Adrenal gland (tissue), 19 donors: ENCODE measurements at places on chromosomes 16 and 17. TPM values are rescaled to one million over a fixed set of nuclear protein-coding genes. Genes with fewer than 3 reads are reported as not detected.
A peak's percentile ranks its signal among the peaks of the same experiment; 100 is the strongest.

AOC2 gene
- total RNA-seq: 0.91 TPM

MT1M gene
- 12.4 TPM for total RNA-seq

SP6 gene
- total RNA-seq: 1.6 TPM

NOD2 gene
- 0.78 TPM for total RNA-seq

PERCC1 gene
- not detected for total RNA-seq

GID4 gene
- 6.3 TPM for total RNA-seq

KRT27 gene
- not detected for total RNA-seq

SPAG5 gene
- total RNA-seq: 4.2 TPM

KRTAP2-3 gene
- not detected for total RNA-seq

MT2A gene
- total RNA-seq: 43.8 TPM

GSG1L2 gene
- not detected for total RNA-seq

RNF112 gene
- 2.3 TPM for total RNA-seq

AATK gene
- total RNA-seq: 13.4 TPM

DNA sequence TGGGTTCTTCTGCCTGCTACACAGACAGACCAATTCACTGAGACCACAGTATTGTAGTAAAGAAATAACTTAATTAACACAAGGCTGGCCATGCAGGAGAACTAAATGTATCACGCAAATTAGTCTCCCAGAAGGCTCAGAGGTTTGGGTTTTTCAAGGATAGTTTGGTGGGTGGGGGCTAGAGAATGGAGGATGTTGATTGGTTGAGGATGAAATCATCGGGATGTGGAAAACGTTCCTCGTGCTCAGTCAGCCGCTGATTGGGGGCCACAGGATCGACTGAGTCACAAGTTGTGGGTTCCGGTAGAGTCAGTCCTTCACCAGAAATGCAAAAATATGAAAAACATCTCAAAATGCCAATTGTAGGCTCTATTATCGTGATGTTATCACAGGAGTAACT, 18.7 kb downstream of the RHOT1 start:
- DNase-seq: no peak

GRCh38 chr17:3796110-3796821, 4.7 kb downstream of the ITGAE start:
- no peak for DNase-seq

DNA sequence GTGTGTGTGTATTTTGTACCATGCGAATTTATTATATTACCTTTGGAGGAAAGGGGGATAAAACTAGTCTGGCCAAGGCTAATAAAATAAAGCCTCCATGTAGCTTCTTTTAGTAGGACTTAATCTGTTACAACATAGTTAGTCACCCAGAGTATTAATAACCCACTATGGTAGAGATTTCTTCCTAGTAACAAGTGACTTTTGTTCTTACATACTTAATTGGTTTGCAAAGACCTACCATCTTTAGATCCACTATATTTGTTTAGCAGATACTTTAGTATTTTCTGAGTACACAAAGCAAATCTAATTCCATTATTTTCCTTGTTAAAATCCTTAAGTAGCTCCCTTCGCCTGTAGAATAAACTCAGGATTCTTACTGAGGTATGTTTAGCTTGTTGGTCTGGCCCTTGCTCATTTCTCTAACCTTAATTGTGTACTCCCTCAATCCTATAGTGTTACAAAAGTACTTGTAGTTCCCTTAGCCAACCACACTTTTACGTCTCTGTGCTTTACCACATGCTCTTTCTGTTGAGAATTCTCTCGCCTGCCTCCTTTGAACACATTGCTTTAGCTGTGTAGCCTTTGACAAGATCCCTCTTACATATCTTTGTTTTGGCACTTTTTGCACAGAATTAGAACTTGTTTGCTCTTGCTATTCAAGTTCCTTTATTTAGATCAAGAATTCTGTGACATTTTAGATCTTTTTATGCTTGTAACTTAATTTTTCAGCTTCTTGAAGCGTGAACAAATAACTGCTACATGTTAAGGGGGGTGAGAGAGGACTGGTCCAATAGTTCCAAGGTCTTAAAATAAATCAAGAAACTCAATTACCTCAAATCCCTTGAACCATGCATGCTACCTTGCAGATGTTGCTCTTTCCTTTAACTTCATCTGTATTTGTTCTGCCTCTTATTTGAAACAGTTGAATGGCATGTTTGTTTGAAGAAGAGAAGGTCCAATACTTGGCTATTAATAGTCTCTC, 23.8 kb downstream of the CLTC start:
- DNase-seq: no peak

GRCh38 chr16:4249530-4250308, 7.8 kb upstream of the SRL start:
- no peak for DNase-seq

DNA sequence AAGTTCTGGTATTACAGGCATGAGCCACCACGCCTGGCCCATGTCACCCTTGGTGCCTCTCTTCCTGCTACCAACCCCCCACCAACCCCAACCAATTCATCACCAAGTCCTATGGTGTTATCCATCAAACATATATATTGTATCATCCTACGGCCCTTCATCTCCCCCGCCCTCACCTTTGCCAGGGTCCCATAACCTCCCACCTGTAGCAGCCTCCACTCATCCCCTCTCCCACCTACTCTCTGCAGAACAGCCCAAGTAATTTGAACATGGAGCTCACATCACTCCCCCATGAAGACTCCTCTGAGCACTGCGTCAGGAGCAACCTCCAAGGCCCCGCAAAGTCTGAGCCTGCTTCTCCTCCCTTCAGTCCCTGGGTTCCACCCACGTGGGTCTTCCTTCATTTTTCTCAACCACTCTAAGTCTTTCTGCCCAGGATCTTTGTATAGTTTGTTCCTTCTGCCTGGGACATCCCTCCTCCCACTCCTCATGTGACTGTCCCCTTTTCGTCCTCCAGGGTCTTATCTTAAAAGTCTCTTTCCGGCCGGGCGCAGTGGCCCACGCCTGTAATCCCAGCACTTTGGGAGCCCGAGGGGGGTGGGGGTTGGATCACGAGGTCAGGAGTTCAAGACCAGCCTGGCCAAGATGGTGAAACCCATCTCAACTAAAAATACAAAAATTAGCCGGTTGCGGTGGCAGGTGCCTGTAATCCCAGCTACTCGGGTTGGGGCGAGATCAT, 7.0 kb upstream of the HID1 start:
- DNase-seq: no peak

GRCh38 chr17:67248291-67248690, 3.3 kb upstream of the HELZ start:
- DNase-seq: peak; percentile 17

GRCh38 chr17:83186751-83187421, 107.5 kb downstream of the METRNL start:
- no peak for DNase-seq

DNA sequence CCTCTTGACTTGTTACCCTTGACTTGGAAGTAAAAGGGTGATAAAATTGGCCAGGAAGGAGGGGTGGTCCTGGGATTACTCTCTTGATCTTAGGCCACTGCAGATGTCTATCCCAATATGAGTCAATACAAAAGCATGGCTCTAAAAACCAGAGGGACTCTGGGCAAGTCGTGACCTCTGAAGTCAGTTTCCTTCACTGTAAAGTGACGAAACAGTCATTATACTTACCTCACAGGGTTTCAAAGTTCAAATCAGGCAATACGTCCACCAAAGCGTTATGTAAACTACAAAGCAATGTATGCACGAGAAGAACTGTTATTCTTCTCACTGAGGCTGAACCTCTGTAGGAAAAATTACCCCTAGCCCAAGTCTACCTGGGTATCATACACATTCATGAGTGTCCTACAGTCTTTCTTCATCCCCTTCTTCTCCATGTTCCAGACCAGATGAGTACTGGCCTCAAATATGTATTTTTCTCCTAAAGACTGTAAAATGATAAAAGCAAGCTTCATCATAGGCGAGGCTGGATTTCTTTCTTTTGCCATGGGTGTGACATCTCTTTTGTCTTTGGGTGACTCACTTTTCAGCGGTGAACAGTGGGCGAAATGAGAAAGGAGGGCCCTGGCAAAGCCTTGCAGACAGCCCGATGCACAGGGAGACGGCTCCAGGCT, 34.5 kb upstream of the CLEC18B start:
- no peak for DNase-seq

DNA sequence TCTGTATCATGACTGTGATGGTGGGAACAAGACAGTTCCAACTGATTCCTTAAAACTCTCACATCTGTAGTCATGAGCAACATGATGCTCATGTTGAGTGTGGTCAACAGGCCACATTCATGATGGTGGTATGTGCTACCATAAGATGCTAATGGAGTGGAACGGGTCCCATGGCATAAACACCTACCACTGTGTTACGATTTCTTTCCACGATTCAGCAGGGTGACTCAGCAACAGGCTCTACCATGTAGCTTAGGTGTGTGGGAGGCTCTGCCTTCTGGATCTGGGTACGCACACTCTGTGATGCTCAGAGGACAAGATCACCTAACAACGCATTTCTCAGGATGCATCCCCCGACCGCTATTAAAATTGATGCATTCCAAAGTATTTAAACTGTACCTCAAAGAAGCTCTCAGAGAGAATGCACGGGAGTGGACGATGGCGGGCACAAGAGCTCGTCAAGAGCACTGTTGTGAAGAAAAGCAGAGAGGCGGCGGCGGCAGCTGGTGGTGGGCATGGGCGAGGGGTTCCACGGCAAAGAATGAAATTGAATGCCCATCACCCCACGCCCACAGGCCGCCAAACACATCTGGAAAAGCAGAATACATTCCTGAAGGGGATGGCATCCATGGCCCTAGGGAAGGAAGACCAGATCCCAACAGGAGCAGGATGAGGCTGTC, 133.3 kb downstream of the ZNF778 start:
- DNase-seq: no peak

GRCh38 chr17:82118168-82118814, 20.3 kb upstream of the FASN start:
- DNase-seq: no peak

GRCh38 chr16:79372503-79373184, 227.9 kb downstream of the MAF start:
- DNase-seq: peak; percentile 23

DNA sequence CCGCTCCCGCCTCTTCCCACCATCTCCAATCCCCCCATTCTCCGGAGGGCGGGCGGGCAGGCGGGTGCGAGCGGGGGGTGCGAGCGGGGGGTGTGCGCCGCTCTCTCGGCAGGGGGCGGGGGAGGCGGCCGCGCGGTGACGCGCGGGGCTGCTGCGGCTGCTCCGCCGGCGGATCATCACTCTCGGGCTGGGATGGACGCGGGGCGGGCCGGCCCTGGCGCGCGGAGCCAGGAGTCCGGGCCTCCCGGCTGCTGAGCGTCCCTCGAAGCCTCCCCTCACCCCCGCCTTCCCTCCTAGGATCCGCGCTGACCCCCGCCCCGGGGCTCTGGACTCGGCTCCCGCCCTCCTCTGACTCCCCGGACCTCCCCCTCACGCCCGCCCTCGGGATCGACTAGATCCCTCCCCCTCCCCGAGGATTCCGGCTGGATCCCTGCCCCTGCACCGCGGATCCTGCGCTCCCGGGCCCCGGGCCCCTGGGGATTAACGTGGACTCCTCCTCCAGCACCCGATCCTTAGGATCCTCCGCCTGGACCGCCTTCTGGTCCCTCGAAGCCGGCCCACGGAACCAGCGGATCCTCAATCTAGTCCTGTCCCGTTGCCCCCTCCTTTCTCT, 946 bp upstream of the TMEM256 start:
- peak; percentile 70 for DNase-seq

DNA sequence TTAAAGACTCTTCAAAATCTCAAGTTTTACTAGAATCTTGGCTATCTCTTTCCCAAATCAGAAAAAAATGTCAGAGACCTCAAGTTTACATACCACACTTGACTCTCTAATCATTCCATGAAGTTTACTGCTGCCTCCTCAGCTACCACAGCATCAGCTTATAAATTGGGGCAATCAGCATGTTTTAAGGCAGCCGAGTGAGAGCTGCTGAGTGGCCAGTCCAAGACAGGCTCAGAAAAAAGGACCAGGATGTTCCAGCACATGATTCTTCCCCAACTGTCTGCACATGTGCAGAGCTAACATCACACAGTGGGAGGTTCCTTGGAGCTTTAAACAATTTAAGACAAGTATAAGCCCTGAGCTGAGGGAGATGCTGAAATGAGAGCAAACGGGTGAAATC, 140.6 kb upstream of the NUDT7 start:
- no peak for DNase-seq

GRCh38 chr17:28949185-28950016, 1.9 kb downstream of the PHF12 start:
- peak; percentile 64 for DNase-seq

DNA sequence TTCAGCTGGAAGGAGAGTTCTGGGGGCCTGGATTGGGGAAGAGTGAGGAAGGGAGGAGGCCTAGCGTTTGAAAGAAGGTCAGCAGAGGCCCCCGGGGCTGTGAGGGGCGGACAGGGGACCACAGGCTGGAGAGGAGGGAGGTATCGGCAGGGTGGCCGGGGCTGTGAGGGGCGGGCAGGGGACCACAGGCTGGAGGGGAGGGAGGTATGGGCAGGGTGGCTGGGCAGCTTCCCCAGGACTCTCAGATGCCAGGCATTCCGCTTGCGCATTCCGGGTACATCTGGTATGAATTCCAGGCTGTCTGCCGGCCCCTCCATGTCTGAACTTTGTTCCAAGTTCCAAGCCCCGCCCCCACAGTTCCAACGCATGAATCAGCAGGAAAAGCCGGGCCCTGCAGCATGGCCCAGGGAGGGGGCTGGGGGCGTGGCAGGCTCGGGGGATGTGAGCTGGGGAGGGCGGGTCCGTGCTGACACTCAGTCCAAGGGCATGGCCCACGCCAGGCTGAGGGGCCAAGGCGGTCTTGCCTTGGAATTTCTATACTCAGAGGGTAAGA, 4.3 kb upstream of the TLCD2 start:
- peak; percentile 99 for DNase-seq

GRCh38 chr16:72300892-72301291, 128.9 kb upstream of the PMFBP1 start:
- no peak for DNase-seq

- DNase-seq: no peak
Measured at GRCh38 chr17:40500709-40501108, 714 bp downstream of the TNS4 start.

DNA sequence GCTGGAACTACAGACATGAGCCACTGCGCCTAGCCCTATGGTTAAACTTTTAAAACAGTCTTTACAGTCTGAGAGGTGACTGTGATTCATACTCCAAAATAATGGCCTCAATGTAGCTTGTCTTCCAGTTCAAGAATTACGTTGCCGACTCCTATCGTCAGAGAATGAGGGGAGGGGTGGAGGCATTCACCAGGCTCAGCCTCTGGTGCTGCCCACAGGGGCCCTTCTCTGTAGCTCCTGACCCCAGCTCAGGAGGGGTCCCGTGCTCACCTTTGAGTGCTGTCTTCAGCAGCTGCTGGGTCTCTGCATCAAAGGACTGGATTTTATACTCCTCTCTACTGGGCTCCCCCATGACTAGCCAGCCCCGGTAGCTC, 1.2 kb downstream of the MIF4GD start:
- DNase-seq: no peak

- DNase-seq: no peak
Measured at GRCh38 chr17:82560802-82561428, 41.4 kb downstream of the FOXK2 start.
